ENCODE measurements at places on chromosomes 1 and 21.

GRCh38 chr1:246683521-246683920, 40.7 kb upstream of the SCCPDH start:
- no peak for DNase-seq

- no peak for DNase-seq
Observed at GRCh38 chr1:207811920-207812720, 60.3 kb downstream of the CD46 start.

GRCh38 chr1:19468397-19468956, 16.9 kb downstream of the CAPZB start:
- DNase-seq, result no peak

DNA sequence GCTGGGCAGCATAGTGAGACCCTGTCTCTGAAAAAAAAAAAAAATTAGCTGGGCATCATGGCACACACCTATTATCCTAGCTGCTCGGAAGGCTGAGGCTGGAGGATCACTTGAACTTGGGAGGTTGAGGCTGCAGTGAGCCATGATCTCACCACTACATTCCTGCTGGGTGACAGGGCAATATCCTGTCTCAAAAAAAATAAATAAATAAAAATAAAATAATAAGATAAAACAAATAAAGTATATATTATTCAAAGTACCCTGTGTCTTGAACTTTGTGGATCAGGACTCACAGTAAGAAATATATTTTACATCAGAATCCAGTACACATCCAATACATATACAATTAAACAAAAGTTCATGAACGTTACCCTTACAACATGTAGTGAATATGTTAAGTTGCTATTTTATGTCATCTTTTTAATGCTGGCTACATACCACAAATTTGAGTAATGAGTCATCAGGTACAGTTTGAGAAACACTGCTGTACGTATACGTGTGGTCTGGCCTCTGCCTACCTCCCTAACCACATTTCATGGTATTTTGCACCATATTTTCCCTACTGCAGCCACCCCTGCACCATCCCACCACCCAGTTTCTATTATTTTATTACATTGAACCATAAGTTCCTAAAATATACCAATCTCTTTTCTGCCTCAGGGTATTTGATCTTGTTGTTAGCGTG, 4.4 kb downstream of the NME7 start:
- no peak for DNase-seq

DNA sequence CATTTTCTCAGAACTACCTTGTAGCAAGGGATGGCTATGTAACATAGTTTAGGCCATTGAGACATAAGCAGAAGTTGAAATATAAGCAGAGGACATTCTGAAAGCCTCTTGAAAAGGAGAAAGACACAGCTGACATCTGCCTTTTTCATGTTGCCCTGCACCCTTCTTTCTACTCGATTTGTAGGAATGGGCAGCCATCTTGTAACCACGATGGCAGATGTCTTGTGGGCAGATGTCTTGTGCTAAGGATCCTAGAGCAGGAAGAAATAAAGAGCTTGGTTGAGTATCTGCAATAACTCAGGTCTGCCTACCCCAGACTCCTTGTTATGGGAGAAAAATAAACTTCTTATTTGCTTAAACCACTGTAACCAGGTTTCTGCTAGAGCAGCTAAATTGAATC, 351.0 kb downstream of the PDE4B start:
- DNase-seq, result no peak

DNA sequence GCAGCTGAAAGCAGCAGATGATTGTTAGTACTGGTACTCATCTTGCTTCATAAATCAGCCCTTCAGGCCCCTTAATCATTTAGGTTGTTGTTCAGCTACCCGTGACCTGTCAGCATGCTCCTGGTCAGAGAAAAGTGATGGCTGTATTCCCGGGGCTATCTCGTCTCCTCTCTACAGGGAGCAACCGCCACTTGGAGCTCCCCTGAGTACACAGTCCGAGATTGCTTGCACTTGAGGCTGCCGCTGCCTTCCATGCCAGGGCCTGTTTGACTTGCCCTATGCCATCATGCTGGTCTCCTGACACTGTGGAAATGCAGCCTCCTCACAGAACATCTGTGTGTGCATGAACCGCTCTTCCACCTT, 97.5 kb downstream of the SPATA46 start:
- DNase-seq, result no peak
